ENCODE measurements at places on chromosomes 7 and 10.

DNA sequence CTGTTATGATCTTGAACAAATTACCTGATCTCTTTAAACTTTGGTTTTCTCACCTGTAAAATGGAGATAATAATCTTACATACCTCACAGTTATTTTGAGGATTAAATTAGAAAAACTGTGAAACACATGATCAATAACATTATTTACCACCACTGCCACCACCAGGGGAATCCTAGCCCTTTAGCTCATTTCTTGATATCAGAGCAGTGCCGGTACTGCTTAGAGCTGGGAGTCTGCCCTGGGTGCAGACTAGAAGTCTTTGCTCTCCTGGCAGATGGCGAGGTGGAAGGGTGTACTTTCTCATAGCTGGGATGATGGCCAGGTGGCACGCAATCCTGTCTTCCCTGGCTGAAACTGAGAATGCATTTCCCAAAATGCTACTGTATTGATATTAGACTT is 12.7 kb upstream of the EFCAB10 start:
- DNase-seq = no peak

GRCh38 chr10:31669357-31669756 is 259.3 kb downstream of the ARHGAP12 start:
- no peak for DNase-seq

- DNase-seq = no peak
Measured at GRCh38 chr7:76512941-76513816, 2.8 kb downstream of the UPK3B start.

GRCh38 chr7:130944997-130945396 is 211.0 kb upstream of the KLF14 start:
- DNase-seq = no peak

- no peak for DNase-seq
Measured at GRCh38 chr10:117536072-117536865, 6.3 kb upstream of the EMX2 start.

DNA sequence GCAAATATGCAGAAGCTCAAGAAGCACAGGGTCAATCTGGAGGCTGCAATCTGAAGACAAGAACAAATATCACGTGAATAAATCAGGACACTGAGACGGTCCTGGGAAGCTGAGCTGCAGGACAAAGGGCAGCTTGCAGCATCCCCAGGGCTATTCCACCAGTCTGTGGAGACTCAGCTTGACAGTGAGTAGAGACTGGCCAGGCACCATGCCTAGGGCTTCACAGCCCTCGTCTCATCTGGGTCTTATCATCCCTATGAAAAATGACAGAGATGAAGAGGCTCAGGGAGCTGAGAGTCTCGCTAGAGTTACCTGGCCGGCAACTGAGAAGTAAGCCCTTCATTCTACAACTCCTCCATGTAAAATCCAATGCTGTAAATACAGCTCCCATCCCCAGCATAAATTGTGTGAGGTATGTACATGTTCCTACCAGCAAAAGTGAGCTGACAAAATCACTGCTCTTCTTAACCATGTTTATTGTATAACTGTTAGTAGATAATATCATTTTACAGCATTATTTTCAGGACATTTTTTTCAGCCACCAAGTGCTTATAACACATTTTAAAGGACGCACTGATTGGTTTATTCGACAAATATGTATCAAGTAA is 186.6 kb upstream of the IGFBP3 start:
- DNase-seq = no peak

DNA sequence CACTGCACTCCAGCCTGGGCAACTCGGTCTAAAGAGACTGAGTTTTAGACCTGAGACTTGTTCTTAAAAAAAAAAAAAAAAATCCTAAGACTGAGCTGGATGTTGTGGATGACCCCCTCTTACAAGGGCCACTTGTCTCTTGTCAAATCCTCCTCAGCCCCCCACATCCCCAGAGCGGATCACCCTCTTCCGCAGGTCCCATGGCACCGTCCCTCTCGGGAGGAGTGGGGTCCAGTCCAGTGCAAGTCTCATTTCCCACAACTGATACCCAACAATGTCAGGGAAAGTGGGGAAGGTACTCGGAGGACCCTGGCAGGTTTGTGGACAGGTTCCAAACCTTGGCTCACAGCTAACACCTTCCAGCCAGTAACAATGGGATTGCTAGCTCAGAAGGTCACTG is 100.3 kb downstream of the ELFN1 start:
- DNase-seq = no peak

DNA sequence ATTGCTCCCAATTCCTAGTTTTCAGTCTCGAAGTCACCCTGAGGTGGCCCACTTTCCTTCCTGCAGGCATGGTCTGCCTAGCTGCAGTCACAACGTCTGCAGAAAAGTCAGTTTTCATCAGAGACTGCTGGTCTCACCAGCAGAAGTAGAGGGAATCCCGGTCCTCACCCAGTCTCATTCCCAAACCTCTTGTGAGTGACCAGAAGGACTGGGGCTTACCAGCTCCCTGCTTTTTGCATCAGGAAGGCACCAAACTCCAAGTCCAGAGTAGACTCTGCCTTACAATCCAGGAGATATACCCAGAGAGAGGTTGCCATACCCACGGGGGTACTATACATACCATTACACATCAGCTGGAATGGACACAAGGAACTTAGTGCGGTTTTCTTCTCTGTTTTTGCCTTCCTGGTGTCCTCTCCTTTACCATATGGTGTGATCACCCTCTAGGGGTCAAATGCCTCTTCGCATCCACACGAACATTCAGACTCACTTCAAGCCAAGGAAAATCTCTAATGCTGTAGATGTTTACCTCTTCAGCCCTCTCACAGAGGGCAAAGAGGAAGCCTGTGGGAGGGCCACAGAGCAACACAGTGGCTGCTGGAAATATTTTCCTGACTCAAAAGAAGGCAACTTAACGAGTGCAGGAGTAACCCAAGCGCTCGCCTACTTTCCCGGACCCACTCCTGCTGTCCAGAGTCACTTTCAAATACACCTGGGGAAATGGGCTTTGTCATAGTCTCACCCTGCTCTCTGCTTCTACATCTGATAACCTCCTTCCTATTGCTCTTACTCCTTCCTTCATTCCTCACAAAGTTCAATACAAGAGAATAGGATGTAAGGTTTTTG is 220.9 kb downstream of the C7orf25 start:
- peak; percentile 5 for DNase-seq
